ENCODE measurements at places on chromosomes 7 and 10.

GRCh38 chr7:84025332-84025927 lies 169.2 kb downstream of the SEMA3A start:
- peak; percentile 90 for DNase-seq

- no peak for DNase-seq
These were observed 12.9 kb upstream of the DENND2A start for GRCh38 chr7:140653319-140654108.

DNA sequence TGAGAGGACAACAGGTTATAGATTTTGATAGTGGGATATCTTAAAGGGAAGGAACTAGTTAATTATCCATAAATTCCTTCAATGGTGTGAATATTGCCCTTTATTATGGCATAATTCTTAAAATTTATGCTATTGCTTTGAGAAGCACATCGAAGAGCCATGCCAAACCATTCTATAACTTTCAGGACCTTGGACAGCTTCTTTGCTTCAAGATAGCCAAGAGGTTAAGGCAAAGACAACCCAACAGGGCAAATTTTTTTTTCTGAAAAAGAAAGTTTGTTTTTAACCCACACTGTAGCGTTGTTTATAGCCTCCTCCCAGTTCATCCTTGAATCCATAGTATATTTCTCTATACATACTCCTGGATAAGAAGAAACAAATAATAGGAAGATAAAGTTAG lies 103.2 kb downstream of the NRG3 start:
- DNase-seq = no peak

DNA sequence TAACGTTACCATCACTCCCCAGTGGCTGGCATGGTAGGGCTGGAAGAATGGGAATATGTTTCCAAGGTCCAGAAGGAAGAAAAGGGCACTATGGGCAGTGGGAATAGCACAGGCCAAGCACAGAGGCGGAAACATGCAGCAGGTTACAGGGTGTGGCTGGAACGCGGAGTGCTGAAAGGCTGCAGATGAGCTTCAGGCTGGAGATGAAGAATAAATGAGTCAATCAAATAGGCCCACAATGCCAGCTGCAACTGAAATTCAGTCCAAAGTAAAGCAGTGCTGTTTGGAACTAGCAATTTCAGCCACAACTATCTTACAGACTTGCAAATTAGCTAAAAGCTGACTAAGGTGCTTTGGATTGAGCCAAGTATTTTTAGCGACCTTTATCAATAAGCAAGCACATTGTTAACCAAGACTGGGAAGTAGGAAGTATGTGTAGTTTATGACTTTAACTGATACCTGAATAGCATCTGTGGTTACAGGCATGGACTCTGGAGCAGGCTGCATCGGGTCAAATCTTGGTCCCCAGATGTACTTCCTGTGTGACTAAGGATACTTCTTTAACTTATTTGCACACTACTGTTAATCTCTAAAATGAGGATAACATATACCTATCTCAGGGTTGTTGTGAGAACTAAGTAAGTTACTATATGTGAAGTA lies 77.5 kb upstream of the CTTNBP2 start:
- DNase-seq = no peak

- no peak for DNase-seq
These were observed 199.2 kb downstream of the SEMA3E start for GRCh38 chr7:83449781-83450180.

DNA sequence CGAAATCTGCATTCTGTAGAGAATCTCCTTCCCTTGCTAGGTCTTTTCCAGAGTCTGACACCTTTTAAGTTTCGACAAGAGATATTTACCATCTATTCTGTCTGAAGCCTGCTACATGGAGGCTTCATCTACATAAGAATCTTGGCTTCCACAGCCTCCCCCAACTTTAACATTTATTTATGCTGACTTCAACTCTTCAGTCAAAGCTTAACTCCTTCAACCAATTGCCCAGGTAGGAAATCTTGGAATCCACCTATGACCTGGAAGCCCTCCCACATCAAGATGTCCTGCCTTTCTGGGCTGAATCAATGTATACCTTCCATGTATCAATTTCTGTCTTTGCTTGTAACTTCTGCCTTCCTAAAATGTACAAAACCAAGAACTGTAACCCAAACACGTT lies 54.7 kb downstream of the MINPP1 start:
- no peak for DNase-seq

- no peak for DNase-seq
These were observed 197.3 kb upstream of the PPP2R2D start for GRCh38 chr10:131703541-131703940.

DNA sequence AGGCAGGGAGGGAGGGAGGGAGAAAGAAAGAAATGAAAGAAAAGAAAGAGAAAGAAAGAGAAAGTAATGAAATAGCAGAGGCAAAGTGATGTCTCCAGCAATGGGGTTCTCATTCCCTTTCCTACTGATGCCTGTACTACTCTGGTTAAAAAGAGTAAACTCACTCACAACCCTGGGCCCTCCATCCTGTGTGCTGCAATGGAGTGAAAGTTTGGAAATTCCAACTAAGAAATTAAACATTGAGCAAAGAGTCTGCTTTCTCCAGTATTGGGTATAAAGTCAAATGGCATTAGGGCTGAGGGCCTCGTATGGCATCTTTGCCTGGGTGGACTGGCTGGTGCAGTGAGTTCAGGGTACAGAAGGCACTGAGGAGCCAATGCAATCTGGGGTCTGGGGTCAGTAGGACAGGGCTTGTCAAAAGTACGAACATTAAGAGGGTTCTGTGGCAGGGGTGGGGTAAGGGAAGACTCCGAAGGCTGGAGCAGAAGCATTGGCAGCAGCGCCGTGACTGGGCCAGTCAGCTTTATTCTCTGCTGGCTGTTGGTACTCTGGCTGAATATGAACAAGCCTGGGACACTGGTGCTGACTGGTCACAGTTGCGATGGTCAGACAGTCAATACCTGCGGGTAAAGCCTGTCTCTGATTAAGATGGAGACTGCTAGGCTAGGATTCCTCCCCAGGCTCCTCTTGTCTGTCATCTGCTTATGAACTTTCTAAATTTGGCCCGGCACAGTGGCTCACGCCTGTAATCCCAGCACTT lies 24.1 kb upstream of the TNS3 start:
- DNase-seq = no peak

DNA sequence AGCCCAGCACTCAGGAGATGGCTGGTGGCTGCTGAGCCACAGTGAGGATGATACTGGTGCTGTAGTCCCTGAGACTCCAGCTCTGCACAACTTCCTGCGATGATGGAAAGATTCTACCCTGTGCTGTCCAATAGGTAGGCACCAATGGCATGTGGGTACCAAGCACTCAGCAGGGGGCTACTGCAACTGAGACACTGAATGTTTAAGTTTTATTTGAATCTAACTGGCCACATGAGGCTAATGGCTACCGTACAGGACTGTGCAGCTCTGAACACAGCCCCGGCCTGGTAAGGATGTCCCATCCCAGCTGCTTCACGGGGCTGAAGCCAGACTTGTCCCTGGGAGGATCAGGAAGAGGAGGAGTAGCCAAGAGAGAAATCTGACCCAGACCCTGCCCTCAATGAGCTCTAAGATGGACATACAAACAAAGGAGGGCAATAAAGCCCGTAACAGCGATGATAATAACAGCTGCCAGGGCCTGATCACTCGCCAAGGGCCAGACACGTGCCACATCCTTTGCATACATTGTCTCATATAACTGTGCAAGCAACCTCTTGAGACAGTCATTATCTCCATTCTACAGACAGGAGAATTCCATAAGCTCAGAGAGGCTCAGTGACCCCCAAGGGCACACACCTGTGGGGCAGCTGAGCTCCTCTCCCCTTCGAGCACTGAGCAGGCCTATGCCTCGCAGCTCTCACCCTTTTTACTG lies 3.8 kb downstream of the GPRIN2 start:
- DNase-seq = no peak

GRCh38 chr10:132458586-132459300 lies 61.7 kb downstream of the PWWP2B start:
- DNase-seq = no peak

- DNase-seq = no peak
These were observed 103.8 kb downstream of the DNAJC1 start for GRCh38 chr10:21899736-21900135.

DNA sequence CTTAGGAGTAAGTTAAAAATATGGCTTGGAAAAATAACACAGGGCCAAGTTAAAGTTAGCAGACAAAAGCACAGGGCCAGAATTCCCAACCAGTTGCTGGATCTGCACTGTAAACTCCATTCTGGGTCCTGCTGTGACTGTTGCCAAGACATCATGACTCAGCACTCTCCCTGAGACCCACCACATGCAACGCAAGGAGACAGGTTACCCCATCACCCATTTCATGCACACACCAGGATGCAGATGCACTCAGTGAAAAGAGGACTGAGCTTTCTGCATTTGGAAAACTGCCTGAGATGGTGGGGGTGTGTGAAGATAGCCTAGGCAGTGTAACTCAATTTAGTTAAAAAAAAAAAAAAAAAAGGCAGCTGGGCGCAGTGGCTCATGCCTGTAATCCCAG lies 97.6 kb upstream of the ZNF438 start:
- DNase-seq = peak; percentile 65

DNA sequence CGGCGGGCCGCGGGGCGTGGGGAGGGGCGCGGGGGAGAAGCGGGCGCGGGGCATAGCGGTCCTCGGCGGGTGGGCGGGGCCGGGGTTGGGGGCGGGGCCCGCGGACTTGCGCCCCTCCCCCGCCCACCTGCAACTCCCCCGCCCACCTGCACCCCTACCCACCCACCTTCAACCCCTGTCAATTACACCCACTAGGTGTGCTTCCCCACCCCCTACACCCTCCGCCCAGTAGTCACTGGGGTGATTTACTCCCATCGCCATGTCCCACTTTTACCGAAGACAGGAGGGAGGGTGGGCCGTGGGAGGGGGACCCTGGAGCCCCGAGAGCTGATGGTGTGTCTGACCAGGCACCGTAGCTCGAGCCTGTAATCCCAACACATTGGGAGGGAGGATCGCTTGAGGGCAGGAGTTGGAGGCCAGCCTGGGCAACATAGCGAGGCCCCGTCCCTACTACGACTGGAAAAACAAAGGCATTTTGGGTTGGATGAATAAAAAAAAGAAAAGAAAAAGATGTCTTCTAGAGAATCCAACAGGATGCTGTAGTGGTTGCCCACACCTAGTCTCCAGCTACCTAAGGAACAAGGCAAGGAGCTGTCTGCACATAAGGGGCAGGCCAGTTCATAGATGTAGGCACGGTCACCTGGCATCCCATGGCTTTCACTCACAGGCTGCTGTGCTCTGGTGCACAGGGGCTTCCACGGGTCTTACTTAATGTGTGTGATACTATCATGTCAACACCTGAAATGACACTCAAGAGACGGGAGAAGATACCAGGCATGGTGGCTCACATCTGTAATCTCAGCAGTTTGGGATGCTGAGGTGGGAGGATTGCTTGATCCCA lies 761 bp downstream of the KCTD7 start:
- DNase-seq = no peak

DNA sequence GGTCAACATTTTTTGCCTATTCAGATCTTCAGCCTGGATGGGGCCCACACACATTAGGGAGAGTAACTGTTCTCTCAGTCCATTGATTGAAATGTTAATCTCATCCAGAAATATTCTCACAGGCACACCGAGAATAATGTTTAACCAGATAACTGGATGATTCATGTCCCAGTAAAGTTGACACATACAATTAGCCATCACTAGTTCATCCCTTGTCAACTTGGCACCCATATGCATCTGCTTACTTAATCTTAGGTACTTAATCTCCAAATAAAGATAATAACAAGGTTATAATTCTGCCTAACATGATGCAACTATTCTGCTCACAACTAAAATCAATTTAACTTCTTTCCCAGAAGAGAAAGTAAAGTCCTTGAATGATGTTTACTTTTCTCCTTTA lies 502.6 kb downstream of the ADRA2A start:
- no peak for DNase-seq

DNA sequence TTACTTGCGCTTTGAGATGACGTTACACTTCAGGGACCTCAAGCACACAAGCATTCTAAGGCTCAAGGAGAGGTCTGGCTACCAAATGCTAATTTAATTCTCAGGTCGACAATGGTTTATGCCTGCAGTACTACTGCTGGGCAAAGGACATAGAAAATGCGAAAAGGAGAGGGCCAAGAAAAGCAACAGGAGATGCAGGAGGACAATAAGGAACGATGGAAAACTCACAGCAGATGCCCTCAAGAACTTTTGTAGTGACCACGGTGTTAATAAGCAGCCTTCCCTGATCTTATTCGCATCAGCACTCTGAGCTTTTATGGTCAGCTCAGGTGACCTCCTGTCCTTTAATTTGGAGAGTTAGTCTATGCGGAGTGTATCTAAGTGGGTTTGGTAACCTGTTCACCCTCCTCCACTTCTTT lies 146.3 kb downstream of the GPR85 start:
- DNase-seq = no peak

- no peak for DNase-seq
These were observed 118.9 kb downstream of the NEBL start for GRCh38 chr10:20778008-20778757.

DNA sequence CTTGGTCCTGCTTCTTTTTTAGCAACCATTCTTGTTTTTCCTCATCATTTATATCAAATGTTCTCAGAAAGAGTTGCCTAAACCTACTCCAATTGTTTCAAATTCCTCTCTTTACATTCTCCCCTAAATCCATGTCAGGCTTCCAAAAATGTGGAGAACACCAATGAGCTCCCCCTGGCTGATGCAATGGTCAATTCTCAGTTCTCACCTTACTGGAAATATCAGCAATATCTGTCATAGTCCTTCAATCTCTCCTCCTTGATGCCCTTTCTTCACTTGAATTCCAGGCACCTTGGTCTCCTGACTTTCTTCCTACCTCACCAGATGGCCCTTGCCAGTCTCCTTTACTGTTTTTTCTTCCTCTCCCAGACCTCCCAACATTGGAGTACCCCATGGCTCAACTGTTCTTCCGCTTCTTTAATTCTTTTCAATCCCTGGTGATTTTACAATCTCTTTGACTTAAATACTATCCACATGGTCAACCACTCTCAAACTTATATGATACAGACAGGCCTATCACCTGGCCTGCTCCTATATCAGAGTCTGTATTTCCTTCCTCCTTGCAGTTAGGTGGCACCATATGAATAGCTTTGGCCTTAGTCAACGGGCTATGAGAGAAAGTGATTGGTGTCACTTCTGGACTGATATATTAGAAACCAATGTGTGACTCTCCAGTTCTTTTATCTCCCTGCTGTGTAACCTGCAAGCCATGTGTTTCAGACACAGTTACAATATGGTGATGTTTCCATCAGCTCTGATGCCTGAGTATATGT lies 47.4 kb upstream of the CAV2 start:
- DNase-seq = no peak

DNA sequence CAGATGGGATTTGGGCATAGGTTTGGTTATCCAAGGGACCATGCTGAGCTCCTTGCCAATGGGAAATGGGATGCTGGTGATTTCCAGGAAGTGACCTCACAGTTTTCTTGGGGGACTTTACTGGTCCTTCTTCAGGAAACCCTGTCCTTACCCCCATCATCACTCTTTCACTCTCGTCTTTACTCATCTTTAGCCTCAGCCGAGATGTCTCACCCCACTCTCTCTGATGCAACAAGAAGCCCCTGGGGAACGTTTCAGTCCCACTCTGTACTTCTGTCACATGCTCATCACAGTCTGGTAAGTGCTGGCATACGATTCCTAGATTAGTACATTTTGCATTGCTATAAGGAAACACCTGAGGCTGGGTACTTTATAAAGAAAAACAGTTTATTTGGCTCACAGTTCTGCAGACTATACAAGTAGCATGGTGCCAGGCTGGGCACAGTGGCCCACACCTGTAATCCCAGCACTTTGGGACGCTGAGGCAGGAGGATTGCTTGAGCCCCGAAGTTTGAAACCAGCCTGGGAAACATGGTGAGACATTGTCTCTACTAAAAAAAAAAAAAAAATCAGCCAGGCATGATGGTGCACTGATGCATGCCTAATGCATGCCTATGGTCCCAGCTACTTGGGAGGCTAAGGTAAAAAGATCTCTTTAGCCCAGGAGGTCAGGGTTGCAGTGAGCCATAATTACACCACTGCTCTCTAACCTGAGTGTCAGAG lies 63.5 kb upstream of the VKORC1L1 start:
- DNase-seq = no peak
